ENCODE measurements at places on chromosomes 6 and 20.

GRCh38 chr6:33722103-33722623 is 10.7 kb upstream of the UQCC2 start:
- no peak for DNase-seq

GRCh38 chr6:4979426-4979825 is 24.4 kb downstream of the RPP40 start:
- DNase-seq, result no peak

DNA sequence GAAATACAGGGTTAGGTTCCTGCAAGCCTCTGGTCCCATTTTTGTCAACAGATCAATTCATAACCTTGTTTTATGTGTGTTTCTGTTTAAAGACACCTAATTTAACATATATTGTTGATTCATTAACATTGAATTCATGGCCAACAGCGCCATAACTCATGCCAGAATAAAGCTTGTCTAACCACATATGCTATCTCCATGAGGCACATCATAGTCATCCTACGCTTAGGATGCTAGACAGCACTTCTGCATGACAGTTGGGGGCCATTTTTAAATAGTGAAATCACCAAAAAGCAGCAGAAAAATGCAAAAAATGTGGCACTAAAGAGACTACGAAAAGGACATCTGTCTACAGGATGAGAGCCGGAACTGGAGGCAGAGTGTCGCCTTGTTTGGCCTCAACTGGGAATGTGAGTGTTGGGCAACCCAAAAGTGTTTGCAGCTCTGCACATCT is 37.9 kb downstream of the TRAM2 start:
- DNase-seq, result no peak

DNA sequence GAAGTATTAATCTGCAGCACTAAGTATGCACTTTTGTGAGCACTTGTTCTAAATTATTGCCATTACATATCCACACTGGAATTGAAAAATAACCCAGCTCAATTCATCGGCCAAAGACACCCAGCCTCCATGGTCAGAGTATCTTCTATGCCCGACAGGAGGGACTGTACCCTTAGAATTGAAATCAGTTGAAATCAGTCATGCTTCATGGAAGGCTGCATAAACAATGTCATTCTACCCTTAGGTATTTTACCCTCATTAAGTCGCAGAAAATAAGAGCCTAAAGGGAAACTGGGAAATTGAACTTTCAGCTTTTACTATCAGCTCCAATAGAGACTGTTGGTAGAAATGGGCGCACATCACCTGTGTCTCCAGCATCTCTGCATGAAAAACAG is 2.9 kb upstream of the RAMACL start:
- DNase-seq, result no peak

DNA sequence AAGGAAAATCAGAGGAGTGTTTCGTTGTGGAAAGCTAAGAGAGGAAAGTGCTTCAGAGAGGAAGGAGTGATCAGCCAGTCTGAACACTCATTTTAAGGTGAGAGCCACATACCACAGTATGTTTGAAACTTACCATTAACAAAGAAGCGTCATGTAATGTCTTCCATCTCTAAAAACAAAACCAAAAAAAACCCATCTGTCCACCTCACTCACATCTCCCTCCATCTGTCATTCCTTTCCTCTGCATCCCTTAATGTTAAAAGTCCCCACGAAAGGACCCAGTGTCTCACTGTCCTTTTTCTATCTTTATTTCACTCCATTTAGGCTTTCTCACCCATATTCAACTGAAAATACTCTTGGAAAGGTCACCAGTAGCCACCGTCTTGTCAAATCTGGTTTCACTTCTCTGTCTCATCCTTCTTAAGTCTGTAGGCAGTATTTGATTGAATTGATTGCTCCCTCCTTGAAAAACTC is 59.4 kb upstream of the GNRH2 start:
- no peak for DNase-seq

DNA sequence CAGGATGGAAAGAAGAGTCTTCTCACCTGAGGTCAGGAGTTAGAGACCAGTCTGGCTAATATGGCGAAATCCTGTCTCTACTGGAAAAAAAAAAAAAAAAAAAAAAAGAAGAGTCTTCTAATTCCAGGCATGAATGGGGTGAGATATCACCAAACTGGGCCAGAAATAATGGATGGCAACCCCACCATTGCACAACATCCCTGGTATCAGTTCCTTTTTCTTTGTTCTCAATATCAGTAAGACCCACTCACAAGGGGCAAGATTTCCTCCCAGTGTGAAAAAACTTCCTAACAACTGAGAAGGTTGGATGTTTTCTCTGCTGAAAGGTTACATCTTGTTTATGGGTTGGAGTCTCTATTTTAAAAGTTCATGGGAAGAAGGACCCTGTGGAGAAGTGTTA is 23.6 kb upstream of the NR2E1 start:
- DNase-seq, result no peak

Data from CD4-positive, alpha-beta T cell treated with Interleukin-10 for 1 hour (primary cell).